Renal pelvis (tissue), 12 donors: ENCODE measurements at places on chromosomes 6 and 20. TPM values are rescaled to one million over a fixed set of nuclear protein-coding genes. Genes with fewer than 3 reads are reported as not detected.
A peak's percentile ranks its signal among the peaks of the same experiment; 100 is the strongest.

SLC17A3 gene
- polyA plus RNA-seq, result 1.2 TPM

SPATA25 gene
- polyA plus RNA-seq, result 9.4 TPM

DNA sequence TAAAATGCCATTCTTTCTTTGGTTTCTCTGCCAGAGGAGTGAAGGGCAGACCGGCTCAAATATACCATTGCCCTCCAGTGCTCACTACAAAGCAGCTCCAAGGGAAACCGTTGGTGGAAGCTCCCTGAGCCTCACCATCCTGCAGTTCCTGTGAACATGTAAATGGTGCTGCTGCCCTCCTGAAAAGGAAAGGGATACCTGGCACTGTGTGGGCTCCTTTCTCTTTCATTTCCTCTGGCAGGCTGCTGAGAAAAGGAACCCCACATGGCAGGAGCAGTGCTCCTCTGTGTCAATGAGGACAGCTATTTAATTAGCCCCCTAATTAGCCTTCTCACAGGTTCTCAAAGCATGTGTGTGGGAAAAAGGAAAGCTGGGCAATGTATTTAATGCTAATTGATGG lies 142.5 kb downstream of the KLHL32 start:
- DNase-seq, result no peak

OPRL1 gene
- polyA plus RNA-seq, result 1.2 TPM

DNA sequence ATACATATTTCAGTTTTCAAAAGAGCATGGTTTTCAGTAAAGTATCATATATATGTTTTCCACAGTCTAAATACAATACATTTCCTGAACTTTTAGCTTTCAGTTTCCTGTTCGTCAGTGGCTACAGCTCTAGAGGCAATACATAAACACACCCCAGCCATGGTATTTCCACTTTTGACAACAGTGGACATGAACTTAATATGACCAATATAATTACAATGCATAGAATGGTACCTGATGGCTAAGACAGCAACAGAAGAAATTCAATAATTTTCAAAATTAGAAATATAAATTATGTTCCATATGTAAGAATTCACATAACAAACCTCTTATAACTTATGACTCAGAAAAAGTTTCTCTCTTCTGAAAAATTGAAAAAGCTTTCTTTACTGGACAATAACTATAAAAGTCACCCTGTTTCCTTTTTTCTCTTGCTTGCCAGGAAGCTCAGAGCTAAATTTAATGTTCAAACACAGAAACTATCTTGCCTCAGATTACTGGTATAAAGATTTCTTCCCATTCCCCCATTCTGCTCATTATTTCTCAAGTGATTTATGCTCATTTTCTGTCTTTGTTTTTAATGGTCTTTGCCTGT lies 19.2 kb downstream of the FKBP5 start:
- peak; percentile 24 for DNase-seq

FRK gene
- polyA plus RNA-seq, result 5.9 TPM

- DNase-seq, result no peak
Measured at GRCh38 chr20:20966171-20966570, 140.0 kb downstream of the LINC00237 start.

GRCh38 chr20:6395695-6396094 lies 272.9 kb upstream of the FERMT1 start:
- no peak for DNase-seq

SMIM28 gene
- not detected for polyA plus RNA-seq

LINC00237 gene
- not detected for polyA plus RNA-seq

GRIK2 gene
- polyA plus RNA-seq, result 19.0 TPM
